ENCODE measurements at places on chromosomes 11 and 22.

DNA sequence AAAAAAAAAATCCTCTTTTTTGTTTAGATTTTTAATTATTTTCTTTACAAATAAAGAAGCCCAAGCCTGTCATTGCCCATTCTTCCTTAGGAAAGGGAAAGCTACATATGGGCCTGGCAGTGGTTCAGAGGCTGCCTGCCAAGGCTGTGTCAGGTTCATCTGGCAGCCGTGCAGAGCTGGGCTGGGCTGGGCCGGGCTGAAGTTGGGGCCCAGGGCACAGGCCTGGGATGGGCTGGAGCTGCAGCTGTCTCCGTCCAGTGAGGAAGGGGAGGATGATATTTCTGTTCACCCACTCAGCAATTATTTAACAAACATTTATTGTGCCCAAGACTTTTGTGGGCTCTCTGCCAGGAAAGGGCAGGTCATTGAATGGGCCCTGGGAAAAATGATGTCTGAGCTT is 4.6 kb downstream of the PRR5L start:
- DNase-seq: no peak

DNA sequence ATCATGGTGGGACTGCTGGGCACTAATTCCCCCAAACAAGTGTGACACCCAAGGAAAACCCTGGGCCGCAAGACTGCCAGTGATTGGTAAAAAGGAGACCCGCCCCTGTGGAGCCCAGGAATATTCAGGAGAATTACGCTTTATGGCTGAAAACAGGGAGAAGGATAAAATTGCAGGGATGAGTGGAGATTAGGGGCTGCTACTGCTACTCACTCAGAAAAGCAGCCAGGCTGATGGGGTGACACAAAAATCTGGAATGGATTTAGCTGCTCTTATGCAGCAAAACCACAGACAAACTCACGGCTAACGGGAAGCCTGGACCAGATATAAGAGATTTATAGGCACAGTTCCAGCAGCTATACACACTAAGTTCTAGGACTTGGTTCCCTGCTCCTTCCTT is 4.4 kb upstream of the FBXO3 start:
- DNase-seq: no peak

DNA sequence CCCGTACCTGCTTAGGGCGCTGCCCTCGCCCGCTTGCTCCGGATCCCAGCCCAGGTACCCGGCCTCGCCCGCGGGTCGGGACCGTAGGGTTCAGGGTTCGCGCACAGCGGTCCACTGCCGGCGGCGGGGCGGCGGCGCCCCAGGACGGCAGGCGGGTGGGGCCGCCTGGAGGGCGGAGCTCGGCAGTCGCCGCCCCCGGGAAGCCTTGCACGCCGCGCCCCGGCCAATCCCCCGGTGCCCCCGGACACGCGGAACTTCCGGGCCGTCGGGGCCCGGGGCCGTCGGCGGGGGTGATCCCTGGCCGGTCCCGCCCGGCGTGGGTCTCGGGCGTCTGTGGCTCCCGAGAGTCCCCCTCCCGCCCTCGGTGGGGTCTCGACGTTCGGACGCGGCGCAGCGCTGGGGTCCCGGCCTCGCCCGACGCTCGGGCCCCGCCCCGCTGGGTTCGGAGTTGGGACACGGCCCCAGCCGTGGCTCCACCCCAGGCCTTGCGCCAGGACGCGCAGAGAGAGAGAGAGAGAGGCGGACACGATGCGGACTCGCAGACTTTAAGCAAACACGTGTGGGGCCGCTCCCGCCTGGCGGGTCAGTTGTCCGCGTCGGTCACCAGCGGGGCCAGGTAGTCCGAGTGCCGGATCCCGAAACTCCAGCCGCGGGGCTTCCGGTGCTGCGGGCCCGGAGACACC is at the start of gene TYMP:
TSS of gene TYMP (minus strand) at position 116 of the 683 bp plus-strand sequence. CDS start 303 bp downstream, outside the sequence.
- DNase-seq: no peak

- DNase-seq: no peak
These were observed 385.9 kb downstream of the INSC start for GRCh38 chr11:15500643-15501042.

GRCh38 chr11:119547511-119547910 is 124.5 kb upstream of the THY1 start:
- DNase-seq: no peak

DNA sequence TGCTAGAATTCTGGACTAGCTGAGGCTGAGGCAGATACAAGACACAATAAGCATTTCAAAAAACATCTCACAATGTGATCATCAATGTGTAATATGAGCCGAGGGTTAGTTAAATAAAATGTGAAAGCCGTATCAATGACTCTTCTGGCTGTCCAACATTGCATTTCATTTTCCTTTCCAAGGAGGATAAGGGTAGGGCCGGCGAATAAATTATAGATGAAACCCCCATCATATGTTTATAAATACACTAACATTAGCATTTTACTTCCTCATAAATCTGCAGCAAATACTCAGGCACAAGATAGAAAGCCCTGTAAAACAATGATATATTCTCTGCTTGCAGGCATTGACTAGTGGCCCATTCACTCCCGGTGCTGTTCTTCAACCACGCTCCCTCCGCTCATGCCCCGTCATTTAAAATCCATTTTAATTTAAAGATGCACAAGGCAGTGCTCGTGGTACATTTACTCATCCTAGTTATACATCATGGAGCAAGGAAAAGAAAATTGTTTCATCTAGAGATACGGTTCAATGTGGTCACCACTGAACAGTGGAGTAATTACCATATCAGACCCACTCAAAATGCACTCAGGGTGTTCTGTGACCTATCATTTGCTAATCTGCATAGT is 59.9 kb upstream of the RCN1 start:
- DNase-seq: no peak

DNA sequence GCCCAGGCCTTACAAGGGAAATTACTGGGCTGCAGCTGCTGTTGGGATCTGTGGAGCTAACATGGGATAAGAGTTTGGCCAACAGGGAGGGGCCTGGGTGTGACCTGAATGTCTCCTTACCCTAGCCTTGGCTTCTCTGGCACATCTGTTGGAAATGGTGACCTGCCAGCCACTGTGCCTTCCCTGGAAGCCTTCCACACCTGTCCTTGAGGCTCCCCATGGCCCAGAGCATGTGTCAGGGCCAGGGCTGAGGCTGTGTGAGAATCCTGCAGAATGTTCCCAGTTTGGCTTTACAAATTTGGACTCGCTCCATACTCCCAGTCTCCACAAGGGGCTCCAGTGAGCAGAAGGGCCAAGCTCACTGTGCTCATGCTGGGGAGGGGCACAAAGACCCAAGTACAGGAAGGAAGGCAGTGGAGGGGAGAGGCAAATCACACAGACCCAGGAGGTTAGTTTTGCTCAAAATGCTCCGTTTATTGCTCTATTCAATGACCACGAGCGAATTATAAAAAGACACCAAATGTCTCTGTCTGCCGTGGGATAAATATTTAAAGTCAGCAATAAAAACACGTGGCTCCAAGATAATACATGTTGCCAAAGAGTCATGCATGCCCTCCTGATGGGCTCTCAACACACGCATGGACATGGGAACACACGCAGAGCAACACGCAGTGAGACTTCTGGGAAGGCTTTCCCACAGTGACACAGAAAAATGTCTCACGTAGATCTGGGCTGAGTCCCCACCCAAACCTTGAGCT is 1.7 kb upstream of the IGSF22 start:
- no peak for DNase-seq

DNA sequence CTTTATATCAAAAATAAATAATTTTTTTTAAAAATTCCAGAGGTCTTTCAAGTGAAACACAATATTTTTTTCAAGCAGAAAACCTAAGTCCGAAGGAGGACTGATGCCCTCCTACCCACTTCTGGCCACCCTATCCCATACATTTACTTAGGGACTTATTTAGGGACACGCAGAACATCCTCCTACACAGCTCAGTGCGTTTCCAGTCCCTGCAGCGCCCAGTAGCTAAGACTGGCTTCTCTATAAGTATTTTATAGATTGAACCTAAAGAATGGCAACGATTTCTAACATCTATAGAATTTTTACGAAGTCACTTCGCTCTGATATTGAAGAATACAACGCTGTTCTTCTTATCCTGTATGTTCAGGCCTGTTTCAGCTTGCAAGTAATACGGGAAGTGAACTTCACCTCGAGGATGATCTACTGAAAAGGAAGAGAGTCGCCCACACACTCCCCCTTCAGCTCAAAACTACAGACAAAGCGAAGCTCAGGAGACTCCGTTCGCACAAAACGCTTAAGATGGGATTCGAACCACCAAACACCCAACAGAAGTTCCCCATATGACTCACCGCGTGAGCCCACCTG is 328 bp downstream of the CHEK2 start:
- DNase-seq: no peak

DNA sequence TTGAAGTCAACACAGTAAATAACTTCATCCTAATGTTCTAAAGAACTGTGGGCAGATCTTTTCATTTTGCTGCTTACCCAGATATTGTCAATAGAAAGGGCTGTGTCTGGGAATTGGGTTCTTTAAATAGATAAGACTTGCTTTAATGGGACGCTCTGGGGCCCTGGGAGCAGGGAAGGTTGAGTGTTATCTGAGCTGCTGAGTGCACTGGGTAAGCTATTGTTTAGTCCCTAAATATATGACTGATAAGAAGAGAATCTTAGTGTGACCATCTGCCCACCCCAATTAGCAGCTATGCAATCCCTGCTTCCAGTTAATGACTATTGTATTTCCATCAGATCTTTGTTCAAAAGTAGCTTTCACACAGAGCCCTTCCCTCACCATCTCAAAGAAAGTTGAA is 44.4 kb downstream of the ARHGAP42 start:
- DNase-seq: no peak

DNA sequence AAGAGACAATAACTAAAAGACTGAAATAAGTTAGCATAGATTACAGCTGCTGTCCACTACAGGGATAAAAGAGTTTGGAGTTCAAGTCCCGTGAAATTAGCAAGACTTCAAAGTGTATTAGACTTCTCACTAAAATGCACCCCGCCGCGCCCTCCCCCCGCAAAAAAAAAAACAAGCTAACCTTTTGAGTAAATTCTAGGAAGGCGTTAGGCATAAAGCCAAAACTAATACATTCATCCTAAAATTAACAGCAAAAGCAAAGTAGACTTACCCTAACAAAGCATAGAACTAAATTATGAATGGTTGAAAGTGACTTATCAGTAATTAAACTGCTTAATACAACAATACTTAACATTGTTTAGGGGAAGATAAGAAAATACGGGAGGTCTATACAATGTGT is 581.0 kb upstream of the CHORDC1 start:
- DNase-seq: no peak

DNA sequence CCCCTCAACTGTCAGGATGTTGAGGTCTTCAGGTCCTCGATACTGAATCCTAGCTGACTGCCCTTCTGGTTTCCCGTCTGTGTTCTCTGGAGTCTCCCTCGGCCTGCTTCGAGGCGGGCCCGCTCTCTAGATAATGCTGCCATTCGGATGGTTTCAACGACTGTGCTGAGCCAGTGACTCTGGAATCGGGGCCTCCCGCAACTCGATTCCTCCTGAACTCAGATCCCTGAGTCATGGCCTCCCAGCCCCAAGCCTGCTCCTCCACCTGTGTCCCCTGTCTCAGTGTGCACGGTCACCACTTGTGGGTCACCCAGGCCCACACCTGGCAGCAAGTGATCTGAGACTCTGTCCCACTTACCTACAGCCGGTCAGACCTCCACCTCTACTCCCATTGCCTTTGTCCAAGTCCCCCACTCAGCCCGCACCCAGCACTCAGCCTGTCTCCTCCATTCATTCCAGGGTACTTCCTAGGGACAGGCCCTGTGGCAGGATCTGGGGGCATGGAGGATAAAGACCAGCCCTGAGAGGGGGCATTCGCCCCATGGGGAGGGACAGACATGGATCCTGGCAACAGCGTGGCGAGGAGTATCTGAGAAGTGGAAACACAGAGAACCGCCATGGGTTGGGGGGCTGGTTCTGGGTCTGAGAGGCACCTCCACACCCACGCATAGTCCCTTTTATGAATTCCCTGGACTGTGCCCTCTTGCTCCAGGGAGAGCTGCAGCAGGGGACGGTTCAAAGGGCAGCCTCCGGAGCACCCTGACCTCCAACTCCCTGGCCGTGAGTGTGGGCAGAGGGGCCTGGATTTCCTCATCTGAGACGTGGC is 14.3 kb downstream of the MPST start:
- DNase-seq: no peak

GRCh38 chr11:99505316-99505715 is 484.6 kb downstream of the CNTN5 start:
- DNase-seq: no peak
